A549 treated with RU486 at 1 μM for 4 hours (cell line): ENCODE measurements at places on chromosomes 12 and 14. TPM values are rescaled to one million over a fixed set of nuclear protein-coding genes. Genes with fewer than 3 reads are reported as not detected.

KRT71 gene
- total RNA-seq: not detected in 5 replicates

RPS6KL1 gene
- 0.16 to 0.68 TPM (median 0.38 TPM) in 5 replicates for total RNA-seq

SERPINA12 gene
- not detected in 5 replicates for total RNA-seq

CPNE6 gene
- not detected in 5 replicates for total RNA-seq

KRT74 gene
- not detected in 5 replicates for total RNA-seq

CHGA gene
- total RNA-seq: 0.86 to 2.1 TPM (median 1.4 TPM) in 5 replicates

GALNT8 gene
- total RNA-seq: not detected in 5 replicates

PTPRR gene
- 0.19 to 0.45 TPM (median 0.39 TPM) in 5 replicates for total RNA-seq

PTGER2 gene
- 1.2 to 2.2 TPM (median 1.8 TPM) in 5 replicates for total RNA-seq

TEAD4 gene
- 38.4 to 47.9 TPM (median 46.8 TPM) in 5 replicates for total RNA-seq

TAS2R43 gene
- not detected in 5 replicates for total RNA-seq
